Stimulated activated CD4-positive, alpha-beta T cell treated with anti-CD3 and anti-CD28 coated beads, TNF-alpha, amount 100 ng/mL, for 1 hour (primary cell): ENCODE measurements at places on chromosomes 2 and 18.

DNA sequence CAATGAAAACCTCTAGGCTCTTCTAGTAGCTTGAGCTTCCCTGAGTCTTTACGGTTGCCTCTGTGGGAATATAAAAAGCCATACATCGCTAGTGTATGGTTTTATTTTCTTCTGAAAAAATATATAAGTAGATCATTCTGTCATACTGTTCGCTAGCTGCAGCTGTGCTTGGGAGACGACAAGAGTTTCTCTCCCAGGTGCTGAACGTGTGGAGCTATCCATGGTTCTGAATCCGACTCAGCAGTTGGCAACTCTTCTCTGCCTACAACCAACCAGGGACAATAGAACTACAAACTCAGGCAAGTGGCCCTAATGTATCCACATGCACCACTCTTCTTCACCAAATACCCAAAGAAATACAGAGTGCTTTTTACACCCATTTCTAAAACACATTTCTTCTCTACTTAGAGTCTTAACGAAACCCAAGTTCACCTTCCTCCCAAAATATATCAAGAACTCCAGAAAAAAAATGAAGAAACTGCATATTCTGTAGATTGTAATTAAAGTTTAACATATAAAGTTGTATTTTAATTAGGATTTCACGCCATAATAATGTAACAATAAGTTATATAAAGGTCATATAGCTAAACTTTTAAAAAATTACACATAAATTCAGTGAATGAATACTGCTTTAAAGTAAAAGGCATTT, 2.2 kb upstream of the KCNH7 start:
- no peak for DNase-seq

GRCh38 chr2:9556121-9556743, 602 bp upstream of the ADAM17 start:
- DNase-seq: no peak

DNA sequence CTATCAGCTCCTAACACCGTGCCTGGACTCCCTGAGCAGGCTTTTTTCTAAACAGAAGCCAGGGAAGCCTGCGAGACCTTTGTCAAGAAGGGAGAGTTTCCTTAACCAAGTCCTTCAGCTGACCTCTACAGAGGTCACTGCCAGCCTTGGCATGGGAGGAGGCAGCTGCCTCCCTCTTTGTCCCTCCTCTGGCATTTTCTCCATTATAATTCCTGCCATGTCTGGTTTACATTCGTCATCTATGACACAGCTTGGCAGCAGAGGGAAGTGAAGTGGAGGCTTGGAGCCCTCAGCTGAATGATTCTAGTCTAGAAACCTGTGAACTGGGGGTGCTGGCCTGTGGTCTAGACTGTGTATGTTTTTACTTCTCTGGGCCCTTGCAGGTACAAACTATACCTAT, 22.5 kb downstream of the LIPG start:
- DNase-seq: no peak

DNA sequence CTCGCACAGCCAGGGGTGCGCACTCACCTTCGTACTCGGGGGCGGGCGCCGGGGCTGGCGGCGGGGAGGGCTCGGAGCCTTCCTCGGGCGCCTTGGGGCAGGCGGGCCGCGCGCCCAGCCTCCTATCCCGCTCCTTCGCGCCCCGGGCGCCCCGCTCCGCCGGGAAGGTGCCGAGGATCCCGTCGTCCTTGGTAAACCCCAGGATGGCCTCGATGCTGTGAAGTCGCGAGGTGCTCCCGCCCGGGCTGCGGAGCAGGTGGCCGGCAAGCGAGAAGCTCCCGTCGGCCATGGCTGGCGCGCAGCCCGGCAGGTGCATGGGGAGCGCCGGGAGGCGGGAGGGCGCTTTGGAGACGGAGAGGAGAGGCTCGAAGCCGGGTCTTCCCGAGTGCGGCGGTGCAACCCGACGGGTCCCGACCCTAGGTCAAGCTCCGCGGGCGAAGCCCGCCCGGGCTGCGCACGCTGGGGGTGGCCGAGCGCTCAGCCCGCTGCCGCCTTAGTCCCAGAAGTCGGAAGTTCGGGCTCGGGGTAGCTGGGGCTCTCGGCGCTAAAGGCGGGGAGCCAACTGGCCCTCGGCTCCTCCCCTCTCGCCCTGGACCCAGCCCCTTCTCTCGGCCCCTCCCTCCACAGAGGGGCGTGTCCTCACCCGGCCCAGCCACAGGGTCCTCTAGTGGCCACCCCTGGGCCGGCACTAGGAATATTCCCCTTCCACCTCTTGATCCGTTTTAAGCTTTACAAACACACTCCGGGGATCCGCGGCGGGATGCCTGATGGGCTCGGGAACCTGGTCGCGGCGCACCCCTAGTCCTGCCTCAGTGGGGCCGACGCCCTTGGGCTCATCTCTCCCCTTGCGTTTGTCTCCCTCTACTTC, at the start of gene RAX:
Gene RAX, minus strand, starts transcription at position 564 of the 868 bp plus-strand sequence. Its CDS starts 248 bp downstream, at position 316.
- DNase-seq: no peak

DNA sequence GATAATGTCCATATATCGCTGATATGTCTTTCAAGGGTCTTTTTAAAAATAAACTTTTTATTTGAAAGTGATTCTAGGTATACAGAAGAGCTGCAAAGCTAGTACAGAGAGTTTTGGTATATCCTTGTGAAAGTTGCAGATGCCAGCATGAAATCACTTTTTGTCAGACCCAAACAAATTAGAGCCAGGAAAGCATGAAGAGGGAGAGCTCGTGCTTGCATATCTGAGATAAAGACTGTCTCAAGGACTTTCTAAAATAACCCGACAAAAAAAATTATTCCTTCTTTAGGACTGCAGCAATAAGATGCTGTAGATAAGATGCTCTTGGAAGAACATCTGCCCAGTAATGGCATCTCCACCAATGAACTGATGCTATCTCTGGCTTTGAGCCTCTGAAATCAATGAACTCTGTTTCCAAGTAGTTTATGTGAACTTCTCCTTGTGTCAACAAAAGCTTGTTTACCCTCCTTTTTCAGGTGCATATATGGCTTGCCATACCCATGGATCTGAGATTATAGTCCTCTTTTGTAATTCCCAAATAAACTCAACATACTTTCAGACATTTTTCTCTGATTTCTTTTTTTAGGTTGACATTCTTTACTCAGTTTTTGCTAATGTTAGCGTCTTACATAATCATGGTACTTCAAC, 774.6 kb upstream of the FAM98A start:
- no peak for DNase-seq

DNA sequence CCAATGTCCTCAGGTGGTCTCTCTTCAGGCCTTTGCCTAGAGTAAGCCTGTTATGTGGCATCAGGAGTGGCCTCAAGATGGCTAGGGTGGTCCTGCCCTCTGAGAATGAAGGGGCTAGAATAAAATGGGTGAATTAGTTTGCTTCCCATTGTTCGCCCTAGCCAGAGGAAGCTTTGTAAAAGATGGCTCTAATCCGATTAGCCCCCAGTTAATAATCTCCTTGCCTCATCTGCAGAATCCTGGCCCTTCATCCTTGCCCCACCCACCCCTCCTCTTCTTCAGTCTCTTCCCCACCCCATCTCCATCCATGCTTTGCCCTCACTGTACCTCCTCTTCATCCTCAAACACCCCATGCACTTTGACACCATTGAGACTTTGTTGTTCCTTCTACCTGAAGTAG, 57.4 kb upstream of the LGALSL start:
- DNase-seq: no peak

DNA sequence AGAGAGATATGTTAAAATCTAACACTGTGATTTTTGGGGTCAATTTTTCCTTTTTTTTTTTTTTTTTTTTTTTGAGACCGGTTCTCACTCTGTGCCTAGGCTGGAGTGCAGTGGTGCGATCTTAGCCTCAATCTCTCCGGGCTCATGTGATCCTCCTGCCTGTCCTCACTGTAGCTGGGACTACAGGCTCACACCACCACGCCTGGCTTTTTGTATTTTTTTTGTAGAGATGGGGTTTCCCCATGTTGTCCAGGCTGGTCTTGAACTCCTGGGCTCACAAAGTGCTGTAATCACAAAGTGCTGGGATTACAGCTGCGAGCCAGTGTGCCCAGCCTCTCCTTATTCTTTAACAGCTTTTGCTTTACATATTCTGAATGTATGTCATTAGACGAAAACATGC, 2.9 kb upstream of the HAAO start:
- DNase-seq: no peak

- DNase-seq: no peak
Measured at GRCh38 chr2:112085916-112086669, 31.0 kb downstream of the TMEM87B start.

DNA sequence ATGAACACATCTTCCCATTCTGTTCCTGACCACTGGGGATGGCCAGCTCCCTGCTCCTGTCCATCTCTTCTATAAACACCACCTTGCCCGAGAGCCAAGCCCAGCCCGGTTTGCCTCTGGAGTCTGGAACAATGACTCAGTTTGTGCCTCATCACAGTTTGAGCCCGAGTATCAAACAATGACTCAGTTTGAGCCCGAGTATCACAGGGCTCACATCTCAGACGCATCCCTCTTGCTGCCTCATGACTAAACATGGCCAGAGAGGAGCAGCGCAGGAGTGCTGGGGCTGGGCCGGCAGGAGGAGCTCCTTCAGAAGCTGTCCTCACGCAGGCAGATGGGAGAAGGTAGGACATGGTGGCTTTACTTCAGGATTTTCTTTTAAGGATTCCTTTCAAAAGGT, 68.7 kb downstream of the PXDN start:
- no peak for DNase-seq
